Natural killer cell treated with Interleukin-12 subunit alpha and Interleukin-12 subunit beta and Interleukin-15 and Interleukin-18, amount 100 ng/mL, for 72 hours (primary cell): ENCODE measurements at places on chromosomes 2 and 18.

- H3K4me3 ChIP-seq: no peak overlapping the region
- H3K27ac ChIP-seq: no peak overlapping the region
- peaks cover 41% of the 10 kb centered on the region for H3K4me1 ChIP-seq
- H3K27me3 ChIP-seq: no peaks in the 10 kb centered on the region
Observed at GRCh38 chr18:46179306-46179705, 75.1 kb downstream of the HAUS1 start.

- peaks cover 4% of the 10 kb centered on the region for H3K36me3 ChIP-seq
- no peak overlapping the region for H3K27ac ChIP-seq
- no peak overlapping the region for H3K4me3 ChIP-seq
- no peaks in the 10 kb centered on the region for H3K4me1 ChIP-seq
- H3K27me3 ChIP-seq: peaks cover 24% of the 10 kb centered on the region
- no peak for DNase-seq
Observed at GRCh38 chr2:105187531-105187930, 54.0 kb upstream of the GPR45 start.

DNA sequence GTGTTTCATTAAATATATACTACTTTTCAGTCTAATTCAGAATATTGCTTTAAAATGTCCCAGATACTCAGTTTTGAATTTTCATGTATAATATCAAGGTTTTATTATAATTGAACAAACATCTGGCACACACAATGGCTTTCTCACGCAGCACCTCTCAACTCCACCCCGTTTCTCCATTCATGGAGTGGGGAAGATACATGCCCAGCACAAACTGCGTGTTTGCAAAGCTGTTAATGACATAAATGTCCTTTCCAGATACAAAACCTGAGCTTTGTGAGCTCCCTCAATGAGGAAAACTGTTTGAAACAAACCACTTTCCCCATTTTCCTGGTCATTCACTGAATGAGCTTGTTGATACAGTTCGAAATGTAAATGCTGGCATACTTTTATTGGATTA, 150.3 kb upstream of the RASGRP3 start:
- no peak overlapping the region for H3K27ac ChIP-seq
- DNase-seq: no peak
- H3K4me3 ChIP-seq: no peak overlapping the region
- no peaks in the 10 kb centered on the region for H3K36me3 ChIP-seq
- peaks cover 5% of the 10 kb centered on the region for H3K27me3 ChIP-seq

DNA sequence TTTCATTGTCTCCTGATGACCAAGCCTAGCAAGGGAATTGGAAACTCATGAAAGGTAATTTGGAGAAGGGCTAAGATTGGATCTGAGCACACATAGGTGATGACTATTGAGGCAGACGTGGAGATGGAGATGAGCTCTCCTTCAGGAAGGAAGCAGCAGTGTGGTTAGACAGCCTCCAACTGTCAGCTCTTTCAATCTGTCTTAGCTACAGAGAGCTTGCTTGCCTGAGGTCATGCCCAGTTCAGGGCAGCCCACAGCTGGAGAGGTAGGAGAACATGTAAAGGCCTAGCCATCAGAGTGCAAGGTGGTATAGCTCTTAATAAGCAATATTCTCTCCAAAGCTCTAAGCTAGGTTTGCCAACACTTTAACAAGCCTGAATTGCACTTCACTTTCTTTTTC, 79.2 kb downstream of the THSD7B start:
- no peak overlapping the region for H3K4me3 ChIP-seq
- no peaks in the 10 kb centered on the region for H3K4me1 ChIP-seq
- no peaks in the 10 kb centered on the region for H3K36me3 ChIP-seq
- peaks cover 3% of the 10 kb centered on the region for H3K27me3 ChIP-seq
- H3K27ac ChIP-seq: no peak overlapping the region

- H3K4me3 ChIP-seq: no peak overlapping the region
- H3K27me3 ChIP-seq: no peaks in the 10 kb centered on the region
- no peak for DNase-seq
- H3K27ac ChIP-seq: no peak overlapping the region
- peaks cover 10% of the 10 kb centered on the region for H3K36me3 ChIP-seq
Observed at GRCh38 chr2:246489-247144, 17.2 kb downstream of the SH3YL1 start.

- no peak for DNase-seq
- H3K27ac ChIP-seq: no peak overlapping the region
- H3K4me3 ChIP-seq: no peak overlapping the region
- no peaks in the 10 kb centered on the region for H3K36me3 ChIP-seq
- peaks cover 6% of the 10 kb centered on the region for H3K27me3 ChIP-seq
Observed at GRCh38 chr2:119474371-119475224, 42.9 kb downstream of the TMEM37 start.

DNA sequence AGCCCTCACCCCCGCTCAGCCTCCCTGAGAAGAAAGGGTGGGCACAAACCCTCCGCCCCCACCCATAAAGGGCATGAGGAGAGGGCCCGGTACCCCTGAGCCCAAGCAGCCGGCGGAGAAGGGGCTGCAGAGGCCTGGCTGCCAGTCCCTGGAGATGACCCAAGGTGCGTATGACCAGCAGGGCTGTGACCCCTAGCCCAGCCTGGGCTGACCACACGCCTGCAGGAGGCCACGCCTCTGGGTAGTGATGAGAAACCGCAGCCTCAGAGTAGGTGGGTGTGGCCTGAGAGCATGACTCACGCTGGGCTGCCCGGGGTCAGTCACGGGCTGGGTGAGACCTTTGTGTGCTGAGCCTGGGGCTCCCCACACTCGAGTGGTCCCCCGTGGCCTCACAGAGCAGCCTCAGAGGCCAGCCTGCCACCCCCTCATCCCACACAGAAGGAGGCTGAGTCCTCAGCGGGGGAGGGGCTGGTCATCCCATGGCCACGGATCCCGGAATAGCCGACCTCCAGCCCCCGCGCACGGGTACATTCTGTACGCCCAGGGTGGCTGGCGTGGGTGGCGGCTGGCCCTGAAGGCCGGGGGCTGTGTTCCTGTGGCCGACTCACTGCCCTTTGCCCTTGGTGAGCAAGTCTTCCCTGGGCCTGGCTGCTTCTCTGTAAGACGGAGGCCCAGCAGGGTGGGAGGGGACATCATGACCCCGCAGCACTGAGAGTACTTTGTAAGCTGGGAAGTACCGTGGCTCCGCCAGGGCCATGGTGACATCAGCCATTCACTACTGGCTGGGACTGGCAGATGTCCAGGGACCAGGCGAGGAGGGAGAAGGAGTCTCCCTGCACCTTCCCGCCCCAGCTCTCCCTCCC, 110.8 kb upstream of the OTOS start:
- H3K27ac ChIP-seq: no peak overlapping the region
- no peaks in the 10 kb centered on the region for H3K36me3 ChIP-seq
- DNase-seq: no peak

- peaks cover 12% of the 10 kb centered on the region for H3K27me3 ChIP-seq
- no peak for DNase-seq
- no peaks in the 10 kb centered on the region for H3K4me1 ChIP-seq
- no peak overlapping the region for H3K27ac ChIP-seq
- H3K36me3 ChIP-seq: no peaks in the 10 kb centered on the region
- H3K4me3 ChIP-seq: no peak overlapping the region
Observed at GRCh38 chr18:470661-471501, 29.6 kb downstream of the COLEC12 start.

DNA sequence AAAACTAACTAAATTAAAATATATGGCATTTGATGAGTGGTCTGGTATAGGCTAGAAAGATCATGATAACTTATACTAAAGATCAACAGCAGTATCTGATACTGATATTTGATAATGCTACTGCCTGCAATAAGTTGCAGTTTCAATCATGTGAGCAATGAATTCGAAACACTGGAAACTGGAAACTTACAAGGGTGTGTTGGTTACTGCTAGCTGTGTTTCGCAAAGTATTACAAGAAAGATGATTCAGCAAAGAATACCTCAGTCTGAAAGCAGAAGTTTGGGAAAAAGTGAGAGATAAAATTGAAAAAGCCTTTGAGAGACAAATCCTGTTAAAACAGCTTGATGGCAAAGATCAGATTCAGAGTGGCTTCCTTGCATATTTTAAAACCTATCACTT, 294.5 kb downstream of the CCDC178 start:
- no peak for DNase-seq
- no peak overlapping the region for H3K27ac ChIP-seq
- no peak overlapping the region for H3K4me3 ChIP-seq
- no peaks in the 10 kb centered on the region for H3K4me1 ChIP-seq
